ENCODE measurements at places on chromosomes 11 and 22.

DNA sequence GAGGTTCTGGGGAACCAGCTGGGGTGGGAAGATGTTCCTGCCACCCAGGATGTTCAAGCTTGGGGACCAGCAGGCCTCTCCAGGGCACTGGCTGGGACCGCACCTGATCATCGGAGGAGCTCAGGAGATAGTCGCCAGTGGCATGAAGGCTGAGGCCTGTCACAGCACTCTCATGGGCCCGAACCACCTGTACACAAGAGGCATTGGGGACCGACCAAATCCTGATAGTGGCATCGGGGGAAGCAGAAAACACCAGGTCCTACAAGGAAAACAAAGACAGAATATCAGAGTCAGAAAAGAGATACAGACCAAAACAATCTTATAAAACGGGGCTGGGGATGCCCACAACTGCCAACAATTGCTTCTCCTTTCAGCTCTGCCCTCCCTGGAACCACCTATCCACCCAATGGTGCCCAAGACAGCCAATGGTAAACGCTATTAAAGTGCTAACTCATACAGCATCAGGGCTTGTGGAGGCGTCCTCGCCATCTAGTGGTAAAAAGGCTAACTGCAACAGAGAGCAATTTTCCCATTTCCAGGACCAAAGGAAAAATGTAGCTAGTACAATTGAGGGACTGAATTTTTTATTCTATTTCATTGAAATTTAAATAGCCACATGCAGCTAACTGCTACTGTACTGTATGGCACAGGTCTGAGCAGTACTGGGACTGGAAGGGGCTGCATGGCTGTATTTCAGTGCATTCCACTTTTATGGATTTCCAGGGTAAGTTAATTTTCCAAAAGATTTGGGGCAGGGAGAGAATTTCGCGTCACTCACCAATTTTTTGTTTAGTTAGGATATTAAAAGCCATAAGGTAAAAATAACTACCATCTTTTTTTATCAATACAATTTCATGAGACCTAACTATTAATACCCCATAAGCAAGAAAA lies 7.1 kb downstream of the PRPF19 start:
- no peak for DNase-seq

- DNase-seq, result no peak
Observed at GRCh38 chr11:2890466-2891294, 5.1 kb upstream of the CDKN1C start.

DNA sequence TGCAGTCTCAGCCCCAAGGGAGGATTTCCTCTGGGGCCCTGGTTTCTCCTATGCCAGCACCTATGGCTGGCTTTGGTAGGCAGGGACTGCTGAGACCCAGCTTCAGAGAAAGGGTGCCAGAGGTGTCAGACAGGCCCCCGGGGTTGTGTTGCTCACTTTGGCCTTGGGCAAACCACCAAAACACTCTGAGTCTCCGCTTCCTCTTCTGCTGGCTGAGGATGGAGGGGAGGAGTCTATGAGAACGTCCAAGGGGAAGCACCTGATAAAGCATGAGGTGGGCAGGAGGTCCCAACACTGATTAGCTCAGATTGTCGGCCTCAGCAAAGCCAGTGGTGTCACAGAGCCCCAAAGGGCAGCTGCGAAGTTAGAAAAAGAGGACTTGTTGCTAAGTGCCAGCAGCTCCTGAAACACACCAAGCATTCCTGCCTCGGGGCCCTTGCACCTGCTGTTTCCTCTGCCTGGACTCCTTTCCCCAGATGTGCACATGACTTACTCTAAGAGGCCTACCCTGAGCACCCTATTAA lies 10.5 kb downstream of the SMTNL1 start:
- DNase-seq, result no peak

GRCh38 chr11:105862736-105863367 lies 159.2 kb downstream of the MSANTD4 start:
- no peak for DNase-seq

- no peak for DNase-seq
Observed at GRCh38 chr22:49921508-49922278, 3.3 kb downstream of the CRELD2 start.

DNA sequence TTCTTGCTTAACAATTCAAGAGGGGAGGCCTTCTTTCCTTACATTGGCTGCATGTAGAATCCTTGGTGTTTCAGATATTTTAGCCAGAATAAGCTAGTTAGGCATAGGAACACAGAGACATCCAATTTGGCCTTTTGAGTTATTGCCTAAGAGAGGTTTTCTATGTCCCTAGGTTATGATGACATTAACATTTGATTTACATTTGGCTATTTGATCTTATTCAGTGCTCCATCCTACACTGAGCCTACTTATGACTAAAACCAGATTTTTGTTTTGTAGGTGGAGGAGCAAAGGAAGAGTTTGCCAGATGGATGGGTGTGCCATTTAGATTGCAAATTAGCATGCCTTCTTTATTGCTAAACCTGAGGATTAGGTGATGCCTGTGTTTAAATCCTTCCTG lies 11.1 kb upstream of the SLC37A2 start:
- DNase-seq, result no peak

- no peak for DNase-seq
Observed at GRCh38 chr11:120336641-120337354, 585 bp downstream of the ARHGEF12 start.

DNA sequence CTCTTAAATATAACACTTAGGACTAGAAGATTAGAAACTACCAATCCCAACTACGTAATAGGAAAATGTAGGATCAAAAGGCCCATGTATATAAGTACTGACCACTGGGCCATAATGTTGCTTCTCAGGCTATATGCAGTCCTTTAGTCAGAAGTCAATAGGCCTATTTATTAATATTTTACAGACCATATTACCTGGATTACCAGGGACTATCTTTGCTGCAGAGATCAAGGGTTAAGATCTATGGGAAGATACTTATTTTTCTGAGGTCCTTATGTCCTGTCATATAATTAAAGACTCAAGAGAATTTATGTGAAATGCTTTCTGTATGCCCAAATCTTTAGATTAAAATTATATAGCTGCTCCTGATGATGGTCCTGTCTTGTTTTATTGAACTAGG lies 57.2 kb downstream of the CTNND1 start:
- DNase-seq, result no peak

DNA sequence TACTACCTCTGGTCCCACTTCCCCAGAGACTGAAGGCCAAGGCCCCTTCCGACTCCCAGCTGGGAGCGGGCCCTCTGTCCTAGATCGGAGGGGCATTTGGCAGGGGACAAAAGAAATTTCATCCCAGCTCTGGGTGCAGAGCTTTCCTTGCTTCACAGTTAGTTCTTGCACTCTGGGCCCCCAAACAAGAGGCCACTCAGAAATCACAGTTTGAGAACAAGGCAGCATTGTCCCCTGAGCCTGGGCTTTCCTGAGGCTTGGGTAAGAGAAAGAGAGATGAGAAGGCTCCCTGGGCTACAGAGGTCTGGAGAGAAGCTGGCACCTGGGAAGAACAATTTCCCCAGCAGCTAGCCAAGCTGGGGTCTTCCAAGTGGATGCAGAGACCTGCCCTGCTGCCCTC lies 71.8 kb upstream of the NCAM1 start:
- DNase-seq, result no peak

- no peak for DNase-seq
Observed at GRCh38 chr11:114278342-114279065, 17.7 kb upstream of the NNMT start.

GRCh38 chr11:100340466-100341319 lies 346.4 kb upstream of the ARHGAP42 start:
- DNase-seq, result no peak

DNA sequence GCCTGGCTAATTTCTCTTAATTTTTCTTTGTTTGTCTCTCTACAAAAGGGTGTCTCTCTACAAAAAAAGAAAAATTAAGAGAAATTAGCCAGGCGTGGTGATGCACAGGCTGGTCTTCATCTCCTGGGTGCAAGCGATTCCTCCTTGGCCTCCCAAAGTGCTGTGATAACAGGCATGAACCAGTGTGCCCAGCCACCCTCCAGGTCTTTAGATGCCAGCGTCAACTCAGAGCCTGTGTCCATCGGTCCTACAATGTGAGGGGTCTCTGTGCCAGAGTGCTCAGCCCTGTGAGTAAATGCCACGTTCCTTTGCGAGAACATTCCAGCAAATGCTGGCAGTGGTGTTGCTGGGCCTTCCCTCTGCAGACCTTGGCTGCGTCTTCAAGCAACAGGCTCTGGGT lies 62.7 kb downstream of the IGF2 start:
- no peak for DNase-seq

DNA sequence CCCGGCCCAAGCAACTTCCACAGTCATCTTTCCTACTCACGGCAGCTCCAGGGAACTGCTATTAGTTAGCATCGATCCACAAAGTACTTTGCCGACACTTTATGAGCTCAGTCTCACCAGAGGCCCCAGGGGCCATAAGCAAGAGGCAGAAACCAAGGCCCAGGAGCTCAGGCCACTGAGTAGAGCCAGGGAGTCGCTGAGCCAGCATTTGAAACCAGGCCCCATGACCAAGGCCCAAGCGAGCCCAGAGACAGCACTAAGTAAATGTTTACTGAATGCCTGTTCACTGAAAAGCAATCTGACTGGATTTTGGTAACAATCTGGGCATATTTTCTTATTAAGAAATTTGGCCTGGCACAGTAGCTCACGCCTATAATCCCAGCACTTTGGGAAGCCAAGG lies 43.3 kb downstream of the ARRB1 start:
- no peak for DNase-seq

DNA sequence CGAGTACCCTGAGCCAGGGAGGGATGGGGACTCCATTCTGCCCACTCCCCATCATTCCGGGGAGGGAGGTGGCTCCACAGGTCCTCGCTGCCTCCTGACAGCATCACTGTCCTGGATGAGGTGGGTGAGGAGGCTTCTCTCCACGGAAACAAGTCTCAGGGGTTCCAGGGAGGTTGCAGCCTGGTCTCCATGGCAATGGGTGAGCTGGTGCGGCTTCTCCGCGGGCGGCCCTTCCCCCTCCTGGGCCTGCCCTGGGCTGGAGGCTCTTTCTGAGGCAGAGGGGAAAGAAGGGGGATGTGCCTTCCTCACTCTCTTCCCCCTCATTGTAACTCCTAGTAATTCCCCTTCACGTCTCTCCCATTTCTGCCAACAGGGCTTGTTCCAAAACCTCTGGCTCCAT lies 37.1 kb upstream of the PARVG start:
- no peak for DNase-seq

DNA sequence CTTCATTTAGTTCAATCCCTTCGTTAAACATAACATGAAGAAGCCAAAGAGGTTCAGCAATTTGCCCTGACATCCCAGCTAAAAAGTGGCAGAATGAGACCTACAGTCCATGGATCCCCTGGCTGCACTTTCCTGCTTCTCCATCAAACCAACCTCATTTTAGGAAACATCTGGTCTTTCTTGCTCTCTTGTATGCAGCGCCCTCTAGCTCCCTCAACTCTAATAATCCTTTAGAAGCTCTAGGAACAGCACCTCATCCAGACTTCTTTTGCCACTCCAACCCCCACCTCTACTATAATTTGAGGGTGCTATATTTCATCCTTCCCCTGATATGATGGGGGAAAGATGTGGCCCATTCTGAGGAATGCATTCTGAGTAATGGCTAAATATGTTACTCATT lies 7.4 kb downstream of the CNTF start:
- DNase-seq, result peak; percentile 8

- no peak for DNase-seq
Observed at GRCh38 chr11:114284021-114284420, 12.2 kb upstream of the NNMT start.

DNA sequence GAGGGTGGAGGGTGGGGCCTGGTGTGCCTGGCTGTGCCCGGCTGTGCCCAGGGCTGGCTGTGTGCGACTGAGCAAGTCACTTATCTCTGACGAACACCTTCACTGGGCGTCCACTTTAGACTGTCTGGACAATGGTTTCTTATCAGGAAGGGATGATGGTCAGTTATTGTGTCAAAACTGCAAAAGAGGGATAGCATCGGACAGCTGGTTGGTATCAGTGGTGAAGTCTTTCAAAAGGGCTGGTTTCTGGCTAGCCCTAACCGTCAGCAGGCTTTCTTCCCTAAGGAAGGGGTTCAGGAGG lies 4.1 kb upstream of the MGAT3 start:
- no peak for DNase-seq

GRCh38 chr11:99932684-99933083 lies 754.4 kb upstream of the ARHGAP42 start:
- no peak for DNase-seq

DNA sequence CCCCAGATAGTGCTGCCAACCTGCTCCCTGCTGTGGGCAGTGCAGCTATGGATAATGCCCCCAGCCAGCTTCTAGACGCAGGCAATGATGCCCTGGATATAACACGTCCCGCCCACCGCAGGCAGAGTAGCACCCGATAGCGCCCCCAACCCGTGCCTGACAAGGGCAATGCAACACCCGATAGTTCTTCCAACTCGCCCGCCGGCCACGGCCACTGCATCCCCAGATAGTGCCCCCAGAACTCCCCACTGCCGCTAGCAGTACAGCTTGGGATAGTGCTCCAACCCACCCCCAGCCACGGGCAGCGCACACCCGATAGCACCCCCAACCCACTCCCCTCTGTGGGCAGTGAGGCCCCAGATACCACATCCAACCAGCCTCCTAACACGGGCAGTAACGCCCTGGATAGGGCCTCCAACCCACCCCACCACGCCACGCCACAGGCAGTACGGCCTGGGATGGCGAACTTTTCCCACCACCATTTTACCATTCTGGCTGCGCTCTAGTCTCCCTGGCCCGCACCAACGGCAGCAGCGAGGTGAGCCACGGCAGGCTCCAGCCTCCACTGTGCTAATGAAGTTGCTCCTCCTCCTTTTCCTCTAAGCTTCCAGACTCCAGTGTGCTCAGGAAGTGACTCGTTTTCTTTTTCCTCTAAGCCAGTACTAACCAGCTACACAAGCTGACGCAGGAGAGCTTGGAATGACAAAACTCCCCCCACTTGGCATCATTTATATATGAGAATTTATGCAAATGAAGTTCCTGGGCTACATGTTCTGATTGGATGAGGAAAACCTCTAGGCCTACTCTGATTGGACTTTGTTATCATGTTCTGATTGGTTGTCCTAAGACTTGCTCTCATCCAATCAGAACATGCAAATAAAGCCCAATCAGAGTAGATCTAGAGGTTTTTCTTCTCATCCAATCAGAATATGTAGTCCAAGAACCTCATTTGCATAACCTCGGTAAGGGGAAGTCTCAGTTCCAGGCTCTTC lies 3.0 kb upstream of the RFPL3 start:
- no peak for DNase-seq

- DNase-seq, result no peak
Observed at GRCh38 chr11:108035690-108036089, 27.0 kb downstream of the CUL5 start.

DNA sequence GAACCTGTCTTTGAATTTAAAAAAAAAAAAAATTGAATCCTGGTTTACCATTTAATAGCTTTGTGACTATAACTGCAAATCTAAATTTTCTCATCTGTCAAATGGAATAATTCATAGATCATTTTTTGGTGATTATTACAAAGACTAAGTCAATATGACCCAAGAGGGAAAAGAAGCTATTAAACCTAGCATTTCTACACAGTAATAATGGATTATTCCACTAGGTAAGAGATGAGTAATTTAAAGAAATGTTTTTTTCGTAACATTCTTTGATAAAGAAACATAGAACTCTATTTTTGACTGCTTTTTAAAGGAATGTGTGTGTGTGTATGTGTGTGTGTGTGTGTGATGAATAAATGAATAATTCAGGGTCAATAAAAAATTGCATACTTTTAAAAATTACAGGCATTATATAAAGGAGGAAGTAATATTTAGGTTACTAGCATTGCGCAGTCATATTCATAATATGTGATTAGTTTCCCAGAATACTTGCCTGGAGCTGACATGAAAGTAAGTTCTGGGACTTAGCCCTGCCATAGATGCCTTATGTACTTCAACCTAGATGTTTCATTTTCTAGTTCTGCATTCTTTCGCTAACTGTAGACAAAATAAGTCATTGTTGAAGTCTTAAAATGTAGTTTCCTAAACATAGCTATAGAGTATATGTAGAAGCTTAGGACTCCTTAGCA lies 72.9 kb downstream of the TMEM135 start:
- no peak for DNase-seq

GRCh38 chr22:47445212-47445611 lies 682.8 kb downstream of the TBC1D22A start:
- no peak for DNase-seq

Measured in T-helper 1 cell (primary cell).